ENCODE measurements at places on chromosomes 2 and 18.

DNA sequence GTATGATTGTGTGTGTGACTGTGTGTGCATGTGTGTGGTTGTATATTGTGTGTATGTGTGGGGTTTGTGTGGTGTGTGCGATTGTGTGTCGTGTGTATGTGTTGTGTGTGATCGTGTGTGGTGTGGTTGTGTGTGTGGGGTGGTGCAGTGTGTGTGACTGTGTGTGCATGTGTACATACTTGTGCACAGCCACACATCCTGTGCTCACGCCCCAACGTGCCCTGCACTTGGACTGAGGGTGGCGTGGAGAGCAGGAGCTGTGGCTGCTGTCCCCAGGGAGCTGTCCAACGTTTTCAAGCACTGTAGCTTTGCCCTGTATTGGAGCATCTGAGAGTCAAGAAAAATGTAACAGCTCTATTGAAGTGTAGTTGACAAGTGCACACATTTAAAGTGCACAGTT is 243.2 kb upstream of the HDAC4 start:
- DNase-seq = no peak

DNA sequence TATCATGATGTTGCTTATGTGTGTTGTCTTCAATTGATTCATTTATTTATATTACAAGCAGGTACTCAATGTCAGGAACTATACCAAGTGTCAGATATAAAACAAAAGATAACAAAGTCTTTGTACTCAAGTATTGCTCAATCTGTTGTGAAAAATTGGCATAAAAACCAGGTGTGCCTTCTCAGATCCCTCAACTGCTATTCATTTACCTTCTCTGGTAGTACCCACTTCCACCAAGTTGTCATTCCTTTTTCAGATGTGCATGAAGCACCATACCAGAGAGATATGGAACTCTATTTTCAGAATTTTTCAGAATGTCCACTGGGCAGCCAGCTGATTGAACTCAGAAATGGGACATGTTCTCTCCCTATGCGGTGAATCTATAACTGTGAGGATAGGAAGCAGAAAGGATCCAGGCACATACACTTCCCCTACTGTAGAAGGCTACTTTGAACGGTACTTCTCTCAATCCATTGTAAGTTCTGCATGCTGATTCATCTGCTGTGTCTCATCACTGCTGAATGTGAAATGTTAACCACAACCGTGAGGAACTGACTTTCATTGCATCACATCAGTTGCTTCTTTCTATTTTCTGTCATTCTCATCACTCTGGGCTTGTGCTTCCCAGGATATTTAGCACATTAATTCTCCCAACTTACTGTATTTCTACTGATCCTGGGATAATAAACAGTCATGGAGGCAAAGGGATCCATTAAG is 1621.3 kb downstream of the SUCLG1 start:
- DNase-seq = no peak

GRCh38 chr2:84856787-84857186 is 24.1 kb downstream of the TRABD2A start:
- DNase-seq = no peak

DNA sequence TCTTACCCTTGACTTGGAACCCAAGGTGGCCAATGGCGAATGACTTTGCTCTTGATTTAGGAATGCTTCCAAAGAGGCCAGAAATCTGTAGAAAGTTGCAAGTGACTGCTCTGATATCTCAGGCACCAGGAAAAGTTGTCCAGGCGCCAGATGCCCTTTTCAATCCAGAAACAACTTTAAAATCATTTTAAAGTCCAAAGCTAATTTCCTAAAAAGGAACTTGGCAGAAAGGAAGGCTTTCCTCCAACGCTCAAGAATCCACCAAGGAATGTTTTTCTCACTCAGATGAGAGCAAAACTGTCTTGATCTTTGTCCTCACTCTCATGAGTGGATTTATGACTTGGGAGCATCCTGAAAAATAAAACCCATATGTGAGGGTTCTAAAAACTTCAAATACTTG is 5.3 kb downstream of the NGEF start:
- DNase-seq = no peak

DNA sequence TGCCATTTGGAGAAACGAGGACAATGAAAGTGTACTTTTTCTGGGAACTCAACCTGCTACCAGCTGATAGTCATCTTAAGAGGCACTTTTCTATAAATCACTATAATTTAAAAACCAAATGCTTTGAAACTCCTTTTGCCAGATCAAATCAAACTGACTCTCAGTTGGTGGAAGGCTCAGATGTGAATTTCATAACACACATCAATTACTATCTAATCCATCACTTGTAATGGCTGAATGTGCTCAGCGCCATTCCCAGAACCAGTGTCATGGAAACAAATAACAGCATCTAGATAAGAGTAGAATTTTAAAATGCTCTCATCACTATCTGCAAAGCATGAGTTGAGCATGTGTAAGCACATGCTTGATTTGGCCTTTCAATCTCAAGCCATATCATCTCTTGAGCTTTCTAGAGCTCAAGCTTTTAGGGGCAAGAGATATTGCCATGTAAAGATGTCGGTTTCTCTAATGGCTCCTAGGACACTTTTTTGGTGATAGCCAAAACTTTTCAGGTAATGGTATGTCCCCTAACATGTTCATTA is 223.1 kb upstream of the ACVR2A start:
- no peak for DNase-seq

- DNase-seq = no peak
Measured at GRCh38 chr2:84874381-84875212, 6.3 kb downstream of the TRABD2A start.

GRCh38 chr2:222239091-222239490 is 59.7 kb downstream of the PAX3 start:
- no peak for DNase-seq
